ENCODE measurements at places on chromosomes 6 and 20.

DNA sequence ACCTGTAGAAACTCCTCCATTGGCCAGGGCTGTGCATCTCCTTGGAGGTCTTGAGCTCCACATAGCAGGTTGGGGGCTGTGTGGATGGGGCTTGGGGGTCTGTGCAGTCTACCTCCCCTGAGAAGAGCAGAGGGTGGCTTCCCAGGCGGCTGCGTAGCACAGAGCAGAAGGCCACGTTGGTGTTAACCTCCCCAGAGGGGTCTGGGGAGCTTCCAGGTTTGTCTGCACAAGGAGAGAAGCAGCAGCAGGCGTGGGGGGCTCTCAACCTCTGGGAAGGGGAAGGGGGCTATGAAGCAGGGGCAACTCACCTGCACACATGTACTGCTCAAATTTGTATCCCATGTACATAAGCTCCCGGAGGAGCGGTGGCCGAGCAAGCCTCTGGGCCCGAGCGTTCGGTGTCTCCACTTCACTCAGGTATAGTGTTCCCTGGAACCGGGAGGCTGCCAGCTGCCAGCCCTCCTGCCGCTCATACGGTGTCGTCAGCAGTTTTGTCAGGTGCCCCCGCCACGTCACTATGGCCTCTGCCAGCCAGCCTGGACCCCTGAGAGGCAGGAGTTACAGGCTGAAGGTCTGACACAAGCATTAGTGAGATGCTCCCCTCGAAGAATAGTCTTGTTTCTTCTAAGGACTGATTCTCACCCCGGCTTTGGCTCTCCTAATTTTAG is 1.2 kb downstream of the DXO start:
- peak; percentile 73 for DNase-seq

GRCh38 chr6:42904467-42904866 is 11.4 kb upstream of the PTCRA start:
- no peak for DNase-seq

GRCh38 chr6:143187238-143187923 is 126.7 kb downstream of the AIG1 start:
- DNase-seq: peak; percentile 66

GRCh38 chr6:42452171-42453030 is 675 bp upstream of the TRERF1 start:
- peak; percentile 85 for DNase-seq

DNA sequence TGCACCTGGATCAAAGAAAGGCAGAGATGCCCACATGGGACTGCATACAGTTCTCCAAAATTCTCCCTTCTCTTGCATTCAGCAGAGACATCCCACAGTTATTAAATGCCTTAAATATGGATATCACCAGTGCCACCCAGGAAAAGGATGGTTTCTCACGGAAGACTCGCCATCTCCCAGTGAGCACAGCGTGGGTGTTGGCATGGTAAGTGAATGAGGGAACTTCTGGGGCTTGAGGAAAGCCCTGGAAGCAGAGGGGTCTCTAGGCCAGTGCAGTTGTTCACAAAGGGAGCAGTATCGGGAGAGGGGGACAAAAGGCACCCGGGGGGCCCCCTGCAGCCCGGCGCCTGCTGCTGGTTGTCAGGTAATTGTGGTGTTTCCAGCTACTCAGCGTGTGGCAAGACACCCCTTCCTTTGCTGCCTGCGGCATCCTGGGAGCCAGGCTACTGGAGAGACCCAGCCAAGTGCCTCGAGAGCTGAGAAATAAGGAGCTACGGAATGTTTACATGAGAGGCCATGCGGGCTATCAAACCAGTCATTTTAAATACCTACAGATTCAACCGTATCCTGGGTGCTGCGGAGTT is 125.4 kb downstream of the PXDC1 start:
- no peak for DNase-seq

DNA sequence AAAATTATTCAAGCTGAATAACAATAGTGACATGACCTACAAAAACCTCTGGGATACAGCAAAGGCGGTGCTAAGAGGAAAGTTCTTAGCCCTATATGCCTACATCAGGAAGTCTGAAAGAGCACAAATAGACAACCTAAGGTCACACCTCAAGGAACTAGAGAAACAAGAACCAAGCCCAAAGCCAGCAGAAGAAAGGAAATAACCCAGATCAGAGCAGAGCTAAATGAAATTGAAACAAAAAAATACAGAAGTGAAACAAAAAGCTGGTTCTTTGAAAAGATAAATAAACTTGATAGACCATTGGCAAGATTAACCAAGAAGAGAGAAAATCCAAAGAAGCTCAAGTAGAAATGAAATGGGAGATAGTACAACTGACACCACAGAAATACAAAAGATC is 47.6 kb upstream of the NOTCH4 start:
- no peak for DNase-seq

- peak; percentile 93 for DNase-seq
Observed at GRCh38 chr6:166619912-166620311, 7.1 kb downstream of the RPS6KA2 start.

GRCh38 chr6:66321017-66321416 is 614.0 kb upstream of the EYS start:
- no peak for DNase-seq

GRCh38 chr20:51462566-51463276 is 79.8 kb downstream of the NFATC2 start:
- DNase-seq: peak; percentile 90

DNA sequence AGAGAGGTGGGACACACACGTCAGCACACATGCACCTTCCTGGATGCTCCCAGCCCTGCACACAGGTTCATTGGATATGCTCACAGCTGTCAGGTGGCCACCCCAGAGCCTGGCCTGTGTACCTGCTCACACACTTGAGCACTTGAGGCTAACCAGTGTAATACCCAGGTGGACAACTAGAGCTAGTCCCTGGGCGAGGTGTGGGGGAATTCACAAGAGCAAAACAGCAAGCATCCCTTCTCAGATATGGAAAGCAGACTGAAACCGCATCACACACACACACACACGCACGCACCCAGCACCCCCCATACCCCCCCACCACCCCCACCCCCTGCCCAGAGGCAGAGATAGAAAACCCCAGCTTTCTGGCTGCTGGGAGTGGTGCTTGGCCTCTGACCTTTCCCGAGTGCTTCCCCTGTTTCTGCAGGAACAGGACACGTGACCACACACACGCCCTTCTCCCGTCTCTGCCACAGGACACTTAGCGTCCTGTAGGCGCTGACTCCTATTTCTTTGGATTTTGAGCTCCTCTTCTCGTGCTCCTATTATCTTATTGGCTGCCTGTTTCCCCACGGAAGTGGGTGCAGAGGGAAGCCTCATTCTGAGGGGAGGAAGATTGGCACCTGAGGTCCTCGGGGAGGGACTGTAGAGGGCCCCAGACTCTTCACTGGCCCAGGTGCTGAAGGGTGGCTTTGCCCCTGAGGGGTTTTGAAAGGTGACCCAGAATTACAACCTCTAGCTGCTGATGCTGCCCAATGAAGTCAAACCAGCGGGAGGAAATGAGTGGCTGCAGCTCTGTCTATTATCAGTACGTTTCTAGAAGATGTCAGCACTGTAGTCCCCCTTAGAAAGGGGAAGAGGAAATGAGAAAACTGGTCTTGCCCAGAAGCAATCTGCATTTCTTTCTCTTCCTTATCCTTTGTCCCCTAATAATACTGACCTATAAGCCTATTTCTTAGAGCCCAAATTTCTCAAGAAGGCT is 65.8 kb downstream of the SYTL3 start:
- peak; percentile 13 for DNase-seq

DNA sequence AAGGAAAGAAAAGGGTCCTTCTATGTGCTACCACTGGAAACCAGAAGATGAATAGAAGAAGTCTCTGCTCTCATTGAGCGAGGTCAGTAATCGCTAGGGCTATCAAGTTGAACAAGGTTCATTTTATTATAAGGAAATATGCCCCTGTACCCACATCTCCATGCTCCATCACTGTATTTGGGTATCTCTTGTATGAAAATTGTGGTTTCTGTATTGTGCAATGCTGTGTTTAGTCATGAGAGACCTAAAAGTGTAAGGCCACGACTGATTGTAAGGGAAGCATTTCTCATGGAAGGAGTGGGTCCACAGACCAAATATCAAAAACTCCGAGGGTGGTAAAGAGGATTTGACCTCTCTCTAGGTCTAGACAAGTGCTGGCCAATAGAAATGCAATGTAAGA is 3.6 kb upstream of the HS3ST5 start:
- peak; percentile 72 for DNase-seq

- peak; percentile 53 for DNase-seq
Observed at GRCh38 chr6:145071836-145072235, 663.5 kb downstream of the EPM2A start.

DNA sequence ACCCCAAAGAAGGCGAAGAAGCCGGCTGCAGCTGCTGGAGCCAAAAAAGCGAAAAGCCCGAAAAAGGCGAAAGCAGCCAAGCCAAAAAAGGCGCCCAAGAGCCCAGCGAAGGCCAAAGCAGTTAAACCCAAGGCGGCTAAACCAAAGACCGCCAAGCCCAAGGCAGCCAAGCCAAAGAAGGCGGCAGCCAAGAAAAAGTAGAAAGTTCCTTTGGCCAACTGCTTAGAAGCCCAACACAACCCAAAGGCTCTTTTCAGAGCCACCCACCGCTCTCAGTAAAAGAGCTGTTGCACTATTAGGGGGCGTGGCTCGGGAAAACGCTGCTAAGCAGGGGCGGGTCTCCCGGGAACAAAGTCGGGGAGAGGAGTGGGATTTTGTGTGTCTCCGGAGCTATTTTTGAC is 69.6 kb downstream of the HFE start:
- DNase-seq: no peak

DNA sequence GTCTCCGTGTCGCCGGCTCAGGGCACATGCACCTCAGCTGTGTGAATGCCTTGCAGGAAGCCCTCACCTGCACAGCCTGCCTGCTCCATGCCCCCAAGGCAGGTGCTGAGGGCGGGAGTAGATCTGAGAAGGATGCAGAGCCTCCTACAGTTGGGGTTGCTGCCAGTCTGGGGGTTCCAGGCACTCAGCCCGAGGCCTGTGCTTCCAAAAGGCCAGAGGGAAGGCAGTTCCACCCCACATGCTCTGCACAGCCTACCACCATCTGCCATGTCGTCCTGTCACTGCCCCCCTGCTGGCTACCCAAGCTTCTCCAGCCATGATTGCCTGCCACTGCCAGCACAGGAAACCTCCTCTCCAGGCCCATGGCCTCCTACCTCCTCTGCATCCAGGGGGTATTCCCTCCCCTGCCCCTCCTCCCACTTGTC is 19.3 kb downstream of the ACSS1 start:
- DNase-seq: no peak
